COR-L47 (cell line): ENCODE measurements at places on chromosomes 2 and 18.

- DNase-seq, result peak; percentile 36
These were observed 222.9 kb downstream of the ZBTB7C start for GRCh38 chr18:48186131-48186766.

GRCh38 chr2:177165721-177166711 lies 46.6 kb upstream of the HNRNPA3 start:
- DNase-seq, result no peak

DNA sequence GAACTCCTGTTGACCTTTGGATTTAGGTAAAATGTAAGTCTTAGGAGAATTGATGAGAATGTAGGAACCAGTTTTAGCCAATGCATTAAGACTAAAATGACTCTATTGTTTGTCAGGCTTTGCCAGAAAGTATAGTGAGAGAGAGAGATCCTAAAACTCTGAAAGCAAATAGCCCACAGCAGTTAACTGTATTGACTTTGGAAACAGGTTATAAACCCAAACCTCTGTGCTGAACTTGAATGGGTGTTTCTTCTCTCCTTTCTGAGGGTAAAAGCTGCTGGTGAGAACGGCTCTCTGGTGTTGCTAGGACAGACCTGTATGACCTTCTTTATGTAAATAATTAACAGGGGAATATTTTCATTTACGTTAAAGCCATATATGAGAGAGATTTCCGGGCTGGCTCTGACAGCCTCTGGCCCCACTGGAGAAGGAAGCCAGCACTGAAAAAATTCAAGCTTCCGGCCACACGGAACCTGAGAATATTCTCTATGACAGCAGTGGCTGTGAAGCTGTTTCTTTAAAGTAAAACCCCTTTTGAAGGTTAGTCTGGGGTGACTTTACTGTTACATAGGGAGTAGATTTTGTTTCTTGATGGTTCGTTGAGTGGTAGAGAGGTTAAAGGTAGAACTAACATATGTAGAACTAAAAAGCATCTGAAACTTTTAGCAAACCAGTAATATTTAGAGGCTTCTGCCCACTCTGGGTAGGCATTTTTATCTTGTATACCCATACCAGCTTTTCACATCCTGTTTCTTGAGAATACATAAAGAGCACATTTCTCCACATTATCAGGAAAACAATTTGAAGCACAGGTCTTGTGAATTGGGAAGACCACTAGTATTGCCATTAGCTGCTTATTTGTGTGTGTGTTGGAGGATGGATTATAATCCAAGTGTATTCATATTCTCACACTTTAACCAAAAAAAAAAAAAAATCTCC lies 123.8 kb downstream of the SPTBN1 start:
- DNase-seq, result no peak

GRCh38 chr18:63606526-63606925 lies 19.4 kb downstream of the SERPINB13 start:
- DNase-seq, result no peak

GRCh38 chr2:224083638-224084037 lies 44.6 kb upstream of the SERPINE2 start:
- no peak for DNase-seq

DNA sequence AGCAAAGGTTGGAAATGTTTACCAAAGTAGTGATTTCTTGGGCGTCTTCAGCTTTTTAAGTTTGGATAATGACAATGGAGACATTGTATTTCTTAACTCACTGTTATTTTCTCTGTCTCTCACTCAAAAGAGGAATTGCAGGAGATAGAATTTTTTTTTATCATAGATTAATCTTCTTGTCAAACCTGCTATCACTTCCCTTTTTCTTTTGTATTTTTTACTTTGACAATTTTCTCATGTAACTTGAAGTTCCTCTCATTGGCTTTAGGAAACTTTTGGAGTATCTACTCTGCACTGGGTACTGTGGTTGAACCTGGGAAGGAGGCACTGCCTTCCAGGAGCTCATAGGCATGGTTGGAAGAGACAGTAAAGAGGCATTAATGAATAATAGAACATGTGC lies 489.1 kb downstream of the CNTNAP5 start:
- DNase-seq, result no peak

- peak; percentile 59 for DNase-seq
These were observed 180.8 kb downstream of the TCF4 start for GRCh38 chr18:55407191-55407590.

- DNase-seq, result no peak
These were observed 28.5 kb downstream of the MBP start for GRCh38 chr18:77103991-77104531.

- DNase-seq, result peak; percentile 69
These were observed 14.6 kb downstream of the CCNYL1 start for GRCh38 chr2:207725873-207726578.

GRCh38 chr2:101779656-101780055 lies 82.1 kb downstream of the MAP4K4 start:
- DNase-seq, result no peak

- no peak for DNase-seq
These were observed 38.2 kb downstream of the SOX11 start for GRCh38 chr2:5730386-5730785.

GRCh38 chr2:144975881-144976280 lies 456.0 kb upstream of the ZEB2 start:
- no peak for DNase-seq

- no peak for DNase-seq
These were observed 80.4 kb downstream of the EPB41L3 start for GRCh38 chr18:5463390-5463789.

- DNase-seq, result no peak
These were observed 42.5 kb downstream of the STEAP3 start for GRCh38 chr2:119266091-119266589.

DNA sequence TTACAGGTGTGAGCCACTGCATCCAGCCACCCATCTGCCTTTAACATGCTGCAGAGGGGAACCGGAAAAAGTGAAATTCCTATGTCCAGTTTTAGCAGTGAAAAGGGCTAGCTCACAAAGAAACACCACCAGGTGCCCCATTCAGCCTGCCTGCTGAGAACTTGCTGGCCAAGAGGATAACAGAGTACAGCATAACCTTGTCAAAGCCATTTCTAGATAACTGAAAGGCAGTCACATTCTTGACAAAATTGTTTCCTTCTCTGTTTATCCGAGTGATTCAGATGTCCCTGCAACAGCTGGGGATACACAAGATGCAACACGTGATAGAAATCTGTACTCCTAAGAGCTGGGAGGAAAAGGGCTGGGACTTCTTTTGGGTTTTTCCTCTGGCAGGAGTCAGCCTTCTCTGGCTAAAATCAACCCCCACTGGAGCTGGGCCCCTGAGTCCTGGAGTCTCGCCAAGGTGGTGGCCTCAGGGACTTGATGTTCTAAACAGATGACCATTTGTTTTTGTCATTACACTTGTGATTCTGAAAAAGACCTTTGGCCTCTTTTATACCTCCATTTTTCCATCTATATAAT lies 505.4 kb downstream of the BCL11A start:
- DNase-seq, result no peak

GRCh38 chr2:177396703-177397460 lies 4.3 kb downstream of the AGPS start:
- no peak for DNase-seq

- DNase-seq, result no peak
These were observed 116.5 kb upstream of the FOSL2 start for GRCh38 chr2:28276076-28276618.

DNA sequence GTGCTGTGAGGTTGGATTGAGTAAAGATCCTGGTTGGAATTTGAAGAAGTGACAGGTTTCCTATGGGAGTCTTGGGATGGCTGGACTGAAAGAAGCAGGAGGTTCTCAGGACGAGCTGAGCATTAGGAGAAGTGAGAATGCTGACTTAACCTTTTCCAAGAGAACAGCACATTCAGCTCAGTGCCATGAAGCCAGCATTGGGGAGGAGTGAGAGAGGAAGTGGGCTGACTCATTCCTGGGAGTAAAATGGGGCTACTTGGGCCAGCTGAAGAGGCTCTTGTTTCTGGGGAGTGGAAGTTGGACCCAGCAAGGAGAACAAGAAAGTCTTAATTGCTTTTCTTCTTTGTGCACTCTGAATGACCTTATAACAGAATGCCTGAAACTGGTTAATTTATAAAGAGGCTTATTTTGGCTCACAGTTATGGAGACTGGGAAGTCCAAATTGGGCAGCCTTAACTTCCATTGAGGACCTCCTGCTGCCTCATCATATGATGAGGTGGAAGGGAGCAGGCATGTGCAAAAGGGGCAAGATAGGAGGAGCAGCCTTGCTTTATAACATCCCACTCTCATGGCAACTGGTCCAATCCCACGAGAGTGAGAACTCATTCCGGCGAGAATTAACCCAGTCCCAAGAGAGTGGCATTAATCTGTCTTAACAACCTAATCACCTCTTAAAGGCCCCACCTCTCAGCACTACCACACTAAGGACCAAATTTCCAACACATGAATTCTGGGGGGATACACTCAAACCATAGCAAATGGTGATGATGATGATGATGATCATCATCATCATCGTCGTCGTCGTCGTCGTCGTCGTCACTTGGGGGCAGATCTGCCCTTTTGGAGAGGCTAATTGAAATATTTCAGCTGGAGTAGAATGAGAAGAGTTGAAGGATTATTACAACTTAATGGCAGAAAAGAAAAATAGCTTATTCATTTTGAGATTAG lies 26.1 kb downstream of the DGUOK start:
- DNase-seq, result no peak

- no peak for DNase-seq
These were observed 1845.6 kb upstream of the PIK3C3 start for GRCh38 chr18:40109252-40110049.

DNA sequence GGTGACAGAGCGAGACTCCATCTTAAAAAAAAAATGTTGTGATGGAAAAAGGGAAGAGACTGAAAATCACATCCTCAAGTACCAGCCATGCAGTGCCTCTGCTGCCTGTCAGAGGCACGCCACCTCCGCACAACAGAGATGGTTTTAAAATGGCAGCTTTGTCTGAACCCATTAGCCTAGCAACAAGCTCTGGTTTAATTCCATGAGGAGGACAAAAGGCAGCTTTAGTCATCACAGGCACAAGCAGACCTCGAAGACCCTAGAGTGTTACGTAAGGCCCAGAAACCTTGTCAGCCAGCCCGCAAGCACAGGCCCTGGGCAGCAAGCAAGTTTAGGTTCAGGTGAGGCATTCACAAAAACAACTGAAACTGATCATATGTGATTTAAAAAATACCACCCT lies 10.4 kb downstream of the LCT start:
- no peak for DNase-seq

- no peak for DNase-seq
These were observed 2.3 kb downstream of the PER2 start for GRCh38 chr2:238286095-238286494.

DNA sequence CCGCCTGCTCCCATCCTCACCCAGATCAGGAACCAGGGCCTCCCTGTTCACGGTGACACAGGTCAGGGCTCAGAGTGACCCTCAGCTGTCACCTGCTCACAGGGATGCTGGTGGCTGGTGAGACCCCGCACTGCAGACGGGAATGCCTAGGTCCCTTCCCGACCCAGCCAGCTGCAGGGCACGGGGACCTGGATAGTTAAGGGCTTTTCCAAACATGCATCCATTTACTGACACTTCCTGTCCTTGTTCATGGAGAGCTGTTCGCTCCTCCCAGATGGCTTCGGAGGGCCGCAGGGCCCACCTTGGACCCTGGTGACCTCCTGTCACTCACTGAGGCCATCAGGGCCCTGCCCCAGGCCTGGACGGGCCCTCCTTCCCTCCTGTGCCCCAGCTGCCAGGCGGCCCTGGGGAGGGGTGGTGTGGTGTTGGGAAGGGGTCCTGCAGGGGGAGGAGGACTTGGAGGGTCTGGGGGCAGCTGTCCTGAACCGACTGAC lies 31.7 kb downstream of the GPC1 start:
- no peak for DNase-seq

GRCh38 chr18:79317703-79318102 lies 78.0 kb upstream of the NFATC1 start:
- DNase-seq, result no peak

- peak; percentile 49 for DNase-seq
These were observed 1.1 kb downstream of the ID2 start for GRCh38 chr2:8682719-8683667.

DNA sequence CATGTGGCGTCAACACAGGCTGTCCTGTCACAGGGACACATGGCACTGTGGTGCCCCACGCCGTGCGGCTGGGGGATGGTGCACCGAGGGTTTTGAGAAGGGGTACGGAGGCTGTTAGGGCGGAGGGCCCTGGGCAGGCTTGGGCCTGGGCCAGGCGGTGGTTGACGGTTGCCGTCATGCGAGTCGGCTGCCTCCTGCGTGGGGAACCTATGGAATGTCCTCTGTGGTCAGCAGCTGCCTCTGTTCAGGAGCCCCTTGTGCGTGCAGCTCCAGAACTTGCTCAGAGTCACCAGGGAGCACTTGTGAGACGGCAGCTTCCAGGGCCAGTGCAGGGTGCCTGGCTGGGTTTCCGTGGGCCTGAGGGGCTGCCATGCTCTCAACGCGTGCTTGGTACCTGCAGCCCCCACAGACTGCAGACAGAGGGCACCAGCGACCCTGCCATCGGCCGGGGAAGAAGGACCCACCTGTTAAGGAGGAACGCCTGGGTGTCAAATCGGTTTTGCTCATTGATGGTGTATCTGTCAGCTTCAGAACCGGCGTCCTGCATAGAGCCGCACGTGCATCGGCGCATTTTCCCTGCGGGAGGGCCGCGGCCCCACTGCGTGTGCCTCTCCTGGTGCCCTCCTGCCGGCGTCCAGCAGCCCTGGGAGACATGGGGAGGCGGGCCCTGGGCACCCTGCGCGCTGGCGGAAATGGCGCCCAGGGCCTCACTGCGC lies 10.0 kb upstream of the D2HGDH start:
- no peak for DNase-seq

GRCh38 chr18:47737956-47738355 lies 192.5 kb downstream of the SMAD2 start:
- no peak for DNase-seq

GRCh38 chr2:211463397-211463796 lies 907.0 kb downstream of the CPS1 start:
- DNase-seq, result no peak

DNA sequence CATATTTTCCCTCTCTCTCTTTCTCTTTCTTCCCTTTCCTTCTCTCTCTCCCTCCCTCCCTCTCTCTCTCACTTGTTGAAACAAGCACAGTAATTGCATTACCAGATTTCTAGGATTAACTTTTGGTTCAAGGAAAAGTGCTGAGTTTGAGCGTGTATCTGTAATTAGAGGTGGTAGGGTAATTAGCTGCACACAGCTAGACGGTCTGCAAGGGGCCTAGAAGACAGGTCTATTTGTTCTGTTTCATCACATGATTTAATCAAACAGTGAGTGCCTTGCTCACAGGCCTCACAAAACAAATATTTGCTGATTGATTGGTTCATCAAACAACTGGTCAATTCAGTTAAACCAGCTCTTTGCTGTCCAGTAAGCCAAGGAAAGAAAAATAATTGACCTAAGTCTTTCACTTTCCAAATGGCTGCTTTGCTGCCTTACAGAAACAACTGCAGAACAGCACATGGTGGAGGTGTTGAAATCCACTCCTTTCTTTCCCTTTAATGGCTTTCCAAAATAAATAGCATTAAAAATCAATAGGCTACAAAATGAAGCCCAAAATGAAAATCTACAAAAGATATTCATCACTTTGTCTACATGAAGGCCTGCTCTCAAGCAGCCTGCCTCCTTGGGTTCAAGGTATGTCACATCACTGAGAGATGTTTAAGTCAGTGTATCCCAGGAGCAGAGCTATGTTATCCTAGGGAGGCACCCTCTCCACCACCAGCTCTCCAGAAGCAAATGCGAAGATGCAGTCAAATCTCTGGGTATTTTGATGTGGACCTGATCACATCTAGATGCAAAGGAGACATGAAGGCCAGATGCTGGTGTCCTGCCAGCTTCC lies 264.4 kb upstream of the SIX2 start:
- DNase-seq, result peak; percentile 81

GRCh38 chr2:215110918-215111317 lies 27.5 kb downstream of the ABCA12 start:
- DNase-seq, result peak; percentile 17

GRCh38 chr2:57893786-57894185 lies 152.8 kb upstream of the VRK2 start:
- no peak for DNase-seq
